ENCODE measurements at places on chromosomes 2 and 18. TPM values are rescaled to one million over a fixed set of nuclear protein-coding genes. Genes with fewer than 3 reads are reported as not detected.

LYPD1 gene
- not detected for total RNA-seq

GRCh38 chr2:177165721-177166711 lies 46.6 kb upstream of the HNRNPA3 start:
- DNase-seq: no peak

PSMA8 gene
- total RNA-seq: not detected

- no peak for DNase-seq
These were observed 115.6 kb downstream of the SMAD7 start for GRCh38 chr18:48835119-48835518.

SIX3 gene
- not detected for total RNA-seq

DNA sequence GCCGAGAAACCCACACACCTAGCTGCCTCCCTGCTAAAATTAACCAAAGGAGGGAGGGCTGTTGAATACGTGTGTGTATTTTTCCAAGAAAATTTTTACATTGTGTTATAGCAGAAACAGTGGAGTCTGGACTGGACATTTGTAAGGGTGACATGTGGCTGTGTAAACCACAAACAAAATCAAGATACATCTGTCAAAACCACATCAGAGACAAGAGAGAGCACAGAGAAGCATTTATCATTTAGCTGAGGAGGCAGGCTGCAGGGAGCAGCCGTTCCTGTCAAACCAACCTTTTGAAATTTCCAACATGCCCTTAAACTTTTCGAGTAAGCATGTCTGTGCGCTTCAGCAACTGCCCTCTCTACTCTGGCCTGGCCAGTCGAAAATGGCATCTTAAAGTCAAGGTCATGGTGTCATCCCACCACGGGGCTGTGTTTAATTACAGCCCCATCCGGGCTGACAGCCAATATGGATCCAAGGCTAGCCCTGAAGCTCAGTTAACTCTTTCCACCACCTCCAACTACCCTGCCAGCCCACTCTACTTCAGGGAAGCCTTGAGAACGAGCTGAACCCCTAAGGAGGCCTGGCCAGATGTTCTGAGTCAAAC lies 8.4 kb downstream of the BCL11A start:
- DNase-seq: no peak

MOCOS gene
- total RNA-seq: 6.0 TPM

SNTG2 gene
- 1.9 TPM for total RNA-seq

DNA sequence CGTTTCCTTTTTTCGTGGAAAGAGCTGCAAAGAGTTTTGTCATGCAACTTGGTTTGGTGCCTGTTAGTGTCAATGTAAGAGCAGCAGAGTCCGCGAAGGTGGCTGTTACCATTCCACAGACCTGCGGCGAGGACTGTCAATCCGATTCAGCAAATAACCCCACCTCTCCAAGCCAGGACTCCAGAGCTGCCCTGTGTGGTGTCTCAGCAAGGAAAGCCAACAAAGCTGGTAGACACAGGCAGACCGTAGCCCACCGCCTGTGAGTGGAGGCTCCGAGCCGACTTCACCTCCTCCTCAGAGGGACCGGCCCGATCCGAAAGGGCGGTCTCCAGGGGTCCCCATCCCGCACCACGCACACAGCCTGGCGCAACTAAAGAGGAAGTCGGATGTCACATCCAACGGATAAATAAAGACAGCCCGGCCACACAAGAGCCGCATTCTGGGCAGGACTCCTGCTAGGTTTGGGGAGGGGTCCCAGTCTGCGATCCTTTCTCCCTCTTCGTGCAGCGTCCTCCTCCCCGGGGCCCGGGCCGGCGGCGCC lies 819 bp downstream of the ANKRD44 start:
- DNase-seq: no peak

GRCh38 chr2:207275779-207276178 lies 110.0 kb upstream of the KLF7 start:
- no peak for DNase-seq

DNA sequence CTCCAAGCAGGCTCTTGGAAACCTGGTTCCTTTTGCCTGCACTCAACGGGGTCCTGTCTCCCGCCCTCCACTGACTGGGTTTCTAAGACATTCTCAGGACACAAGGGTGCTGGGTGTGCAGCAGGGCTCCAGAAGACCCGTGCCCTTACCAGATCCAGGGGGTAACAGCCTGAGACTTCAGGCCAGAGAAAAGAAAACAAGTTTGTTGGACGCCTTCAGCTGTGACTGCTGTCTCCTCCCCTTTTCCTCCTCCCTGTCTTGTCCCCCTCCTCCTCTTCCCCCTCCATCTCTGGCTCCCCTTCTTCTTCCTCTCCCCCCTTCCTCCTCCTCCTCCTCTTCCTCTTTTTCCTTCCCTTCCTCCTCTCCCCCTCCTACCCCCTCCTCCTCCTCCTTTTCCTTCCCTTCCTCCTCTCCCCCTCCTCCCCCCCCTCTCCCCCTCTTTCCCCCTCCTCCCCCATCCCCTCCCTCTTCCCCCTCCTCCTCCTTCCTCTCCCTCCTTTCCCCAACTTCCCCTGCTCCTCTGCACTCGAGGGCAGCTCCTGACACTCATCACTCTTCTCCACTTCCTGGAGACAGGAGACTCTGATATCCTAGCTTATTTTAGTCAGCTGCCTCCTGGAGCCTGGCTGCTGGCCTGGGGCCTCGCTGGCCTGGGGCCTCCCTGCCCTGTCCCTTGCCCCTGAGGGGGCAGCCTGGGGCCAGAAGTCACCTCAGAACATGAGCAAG lies 12.4 kb downstream of the ADRA2B start:
- no peak for DNase-seq

DNA sequence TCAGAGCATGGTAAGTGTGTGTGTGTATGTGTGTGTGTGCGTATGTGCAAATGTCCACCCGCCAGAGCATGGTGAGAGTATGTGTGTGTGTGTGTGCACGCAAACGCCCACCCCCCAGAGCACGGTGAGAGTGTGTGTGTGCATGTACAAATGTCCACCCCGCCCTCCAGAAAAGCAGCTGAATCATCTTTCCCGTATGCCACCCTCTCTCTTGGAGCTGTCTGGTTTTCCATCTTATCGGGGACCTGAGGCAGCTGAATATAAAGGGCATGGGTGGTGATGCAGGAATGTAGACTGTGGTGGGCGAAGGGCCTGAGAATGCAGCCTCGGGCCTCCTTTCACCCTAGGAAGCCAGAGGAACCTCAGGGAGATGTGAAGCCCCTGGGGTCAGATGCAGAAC lies 66.9 kb downstream of the COPS7B start:
- no peak for DNase-seq

NFU1 gene
- 36.5 TPM for total RNA-seq

SPP2 gene
- total RNA-seq: not detected

Measured in omental fat pad (tissue), 4 donors.